Posterior vena cava (tissue), 2 donors: ENCODE measurements at places on chromosomes 5 and 9. TPM values are rescaled to one million over a fixed set of nuclear protein-coding genes. Genes with fewer than 3 reads are reported as not detected.

DNA sequence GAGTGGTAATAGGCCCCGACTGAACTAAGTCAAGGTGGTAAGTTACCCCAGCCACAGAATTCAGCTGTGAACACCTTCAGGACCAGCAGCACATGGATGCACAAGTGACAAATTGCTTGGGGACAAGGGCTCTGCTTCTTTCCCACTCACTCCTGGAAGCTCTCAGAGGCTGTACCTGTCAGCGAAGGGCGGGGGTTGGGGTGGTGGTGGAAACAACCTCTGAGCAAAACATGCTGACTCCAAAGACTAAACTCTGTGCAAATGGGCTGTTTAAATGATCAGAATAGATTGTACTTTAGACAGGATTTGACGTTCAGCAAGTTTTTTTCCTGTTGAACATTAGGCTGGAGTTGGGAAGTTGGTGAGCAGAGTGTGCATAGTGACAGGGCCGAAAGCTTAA is 544.5 kb upstream of the ZNF608 start:
- no peak for DNase-seq

GRCh38 chr9:134483361-134484184 is 157.3 kb downstream of the RXRA start:
- DNase-seq, result peak; percentile 68

DNA sequence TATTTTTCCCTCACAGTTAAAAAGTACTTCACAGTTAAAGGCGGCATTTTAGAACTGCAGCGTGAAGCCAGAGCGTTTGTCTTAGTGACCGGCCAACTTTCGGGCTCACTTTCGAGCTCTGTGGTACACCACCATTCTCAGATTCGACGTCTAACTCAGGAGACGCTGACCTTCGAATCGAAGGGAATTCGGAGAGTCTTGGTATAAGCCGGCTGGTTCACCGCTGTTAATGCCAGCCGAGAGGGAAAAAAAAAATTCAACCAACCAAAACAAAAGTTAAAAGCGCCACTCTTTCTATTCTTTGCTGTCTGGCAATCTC is 544 bp upstream of the SNX24 start:
- no peak for DNase-seq

DNA sequence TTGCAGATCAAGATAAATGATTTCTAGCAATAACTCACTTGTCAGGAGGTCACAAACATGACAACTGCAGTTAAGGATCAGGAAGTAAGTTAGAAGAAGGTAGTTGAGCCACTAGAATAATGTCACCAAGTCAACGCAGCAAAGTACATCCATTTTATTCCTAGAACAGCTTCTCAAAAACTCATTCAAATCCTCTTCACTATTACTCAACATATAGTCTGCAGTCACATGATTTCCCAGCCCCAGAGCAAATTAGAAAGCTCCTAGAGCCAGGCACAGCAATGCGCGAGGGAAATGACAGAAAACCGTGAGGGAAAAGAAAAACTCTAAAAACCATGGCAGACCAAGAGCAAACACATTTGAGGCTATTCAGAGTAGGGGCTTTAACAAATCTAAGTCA is 49.9 kb upstream of the ZNF622 start:
- no peak for DNase-seq

GRCh38 chr5:127517110-127517479 is 345 bp upstream of the PRRC1 start:
- peak; percentile 70 for DNase-seq

DNA sequence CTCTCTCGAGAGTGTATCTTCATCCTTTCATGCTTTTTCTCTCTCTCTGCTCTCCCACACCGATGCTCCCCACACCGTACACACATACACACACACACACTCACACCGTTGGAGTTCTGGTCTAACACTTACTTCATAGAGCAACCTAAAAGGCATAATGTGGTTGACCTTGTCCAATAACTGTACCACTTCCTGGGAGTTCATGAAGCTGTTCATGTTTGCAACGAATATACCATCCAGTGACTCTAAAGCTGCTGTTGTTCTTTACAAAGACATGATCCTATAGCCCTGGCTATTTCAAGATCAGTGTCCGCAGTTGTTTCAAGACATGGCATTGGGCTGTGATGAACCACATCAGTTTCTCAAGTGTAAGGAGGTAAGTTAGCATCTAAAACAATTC is 10.0 kb downstream of the MEF2C start:
- DNase-seq, result no peak

DNA sequence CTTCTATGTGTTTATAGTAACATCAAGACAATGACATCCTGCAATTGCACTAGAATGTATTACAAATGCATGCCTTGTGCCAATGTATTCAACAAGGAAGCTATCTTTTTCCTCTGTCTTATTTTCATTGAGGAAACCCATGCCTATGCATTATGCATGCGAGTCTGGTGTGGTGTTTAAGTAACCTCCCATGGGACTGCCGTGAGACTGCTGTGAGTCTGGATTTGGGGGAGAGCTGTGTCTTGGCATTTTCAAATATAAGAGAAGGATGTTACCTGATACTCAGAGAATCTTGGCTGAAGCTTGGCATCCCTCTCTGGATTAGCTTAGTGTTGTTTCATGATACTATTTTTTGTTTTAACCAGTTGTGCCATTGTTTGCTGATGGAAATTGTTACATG is 98.3 kb downstream of the F2RL2 start:
- no peak for DNase-seq

GRCh38 chr5:59123595-59124561 is 541.0 kb downstream of the RAB3C start:
- DNase-seq, result no peak

DNA sequence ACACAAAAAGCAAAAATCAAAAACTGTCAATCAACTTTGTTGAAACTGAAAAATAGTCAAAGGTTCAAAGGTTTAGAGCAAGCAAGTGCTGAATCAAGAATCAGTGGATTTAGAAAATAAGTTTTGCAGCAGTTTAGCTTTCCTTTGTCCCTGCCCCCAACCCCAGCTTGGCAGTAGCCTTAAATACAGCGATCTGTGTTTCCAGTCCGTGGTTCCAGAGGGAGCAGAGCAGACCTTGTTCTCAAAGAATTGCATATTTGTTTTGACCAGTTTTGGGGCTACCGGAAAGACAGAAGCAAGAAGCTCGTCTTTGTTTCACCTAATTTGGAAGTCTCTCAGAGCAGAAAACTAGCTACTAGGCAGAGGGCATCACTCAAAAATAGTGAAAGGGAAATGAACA is 57.2 kb upstream of the PRDM9 start:
- DNase-seq, result no peak

- no peak for DNase-seq
Observed at GRCh38 chr5:139132515-139132914, 65.7 kb downstream of the SIL1 start.

DNA sequence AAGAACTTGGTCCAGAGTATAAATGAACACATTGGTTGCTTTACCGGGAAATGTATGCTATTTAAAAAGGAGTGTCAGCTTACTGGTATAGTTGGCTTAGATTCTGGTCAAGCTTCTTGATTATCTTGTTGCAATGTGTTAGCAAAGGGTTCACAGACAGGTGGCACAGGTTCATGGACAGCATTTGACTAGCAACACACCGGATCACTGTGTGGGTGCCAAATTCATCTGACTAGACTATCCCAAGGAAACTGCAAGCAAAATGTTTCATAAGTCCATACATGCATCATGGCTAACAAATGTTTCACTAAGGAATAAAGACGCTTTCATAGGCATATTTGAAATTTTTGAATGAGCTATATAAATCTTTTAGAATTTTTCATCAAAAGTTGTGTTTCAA is 274.1 kb downstream of the PLK2 start:
- no peak for DNase-seq

DNA sequence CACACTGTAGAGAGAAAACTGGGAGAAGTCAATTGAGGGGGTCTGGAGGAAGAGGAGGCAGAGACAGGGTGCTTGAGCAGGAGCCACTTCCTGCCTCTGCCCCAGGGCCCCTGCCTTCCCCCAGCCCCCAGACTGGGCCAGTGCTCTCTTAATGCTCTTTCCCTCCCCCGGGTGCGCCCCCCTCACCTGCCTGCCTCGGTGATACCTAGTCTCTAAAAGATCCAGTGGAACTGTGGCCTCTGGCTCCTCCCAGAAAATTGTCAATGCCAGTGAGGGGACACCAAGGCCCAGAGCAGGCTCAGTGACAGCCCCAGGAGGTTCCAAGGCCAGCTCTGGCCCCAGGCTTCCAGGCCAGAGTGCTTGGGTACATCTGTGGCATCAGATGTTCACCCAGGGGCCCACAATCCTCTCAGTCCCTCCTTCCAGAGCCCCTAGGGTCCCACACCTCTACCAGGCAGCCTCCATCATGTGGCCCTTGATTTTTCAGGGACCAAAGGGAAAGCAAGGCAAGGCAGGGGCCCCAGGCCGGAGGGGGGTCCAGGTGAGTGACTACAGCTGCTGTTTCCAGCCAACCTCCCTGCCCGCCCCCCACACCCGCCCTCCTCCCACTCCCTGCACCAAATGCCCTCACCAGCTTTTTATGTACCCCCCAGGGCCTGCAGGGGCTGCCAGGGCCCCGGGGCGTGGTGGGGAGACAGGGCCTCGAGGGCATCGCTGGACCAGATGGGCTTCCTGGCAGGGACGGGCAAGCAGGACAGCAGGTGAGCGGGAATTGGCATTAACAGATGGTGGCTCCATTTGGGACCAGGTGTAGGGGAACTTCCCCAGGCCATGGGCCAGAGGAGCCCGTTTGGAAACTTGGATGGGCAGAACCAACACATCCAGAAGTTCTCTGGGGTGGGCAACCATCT is 33.1 kb upstream of the ORM1 start:
- peak; percentile 46 for DNase-seq

- DNase-seq, result peak; percentile 89
Observed at GRCh38 chr5:149852641-149853330, 91.8 kb downstream of the PDE6A start.

DNA sequence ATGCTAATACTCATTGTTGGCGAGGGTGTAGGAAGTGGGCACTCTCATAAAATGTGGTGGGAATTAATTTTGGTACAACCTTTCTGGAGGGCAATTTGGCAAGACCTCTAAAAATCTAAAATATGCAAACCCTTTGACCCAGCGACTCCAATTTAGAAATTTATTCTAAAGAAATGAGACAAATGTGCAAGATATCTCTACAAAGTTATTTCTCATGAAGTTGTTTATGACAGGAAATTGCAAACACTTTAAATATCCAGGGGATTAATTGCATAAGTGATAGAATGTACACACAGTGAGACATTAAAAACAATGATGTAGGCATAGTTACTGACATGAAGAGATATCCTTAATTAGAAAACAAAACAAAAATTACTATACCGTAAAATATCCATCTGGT is 246.3 kb upstream of the MAP3K1 start:
- DNase-seq, result no peak

DNA sequence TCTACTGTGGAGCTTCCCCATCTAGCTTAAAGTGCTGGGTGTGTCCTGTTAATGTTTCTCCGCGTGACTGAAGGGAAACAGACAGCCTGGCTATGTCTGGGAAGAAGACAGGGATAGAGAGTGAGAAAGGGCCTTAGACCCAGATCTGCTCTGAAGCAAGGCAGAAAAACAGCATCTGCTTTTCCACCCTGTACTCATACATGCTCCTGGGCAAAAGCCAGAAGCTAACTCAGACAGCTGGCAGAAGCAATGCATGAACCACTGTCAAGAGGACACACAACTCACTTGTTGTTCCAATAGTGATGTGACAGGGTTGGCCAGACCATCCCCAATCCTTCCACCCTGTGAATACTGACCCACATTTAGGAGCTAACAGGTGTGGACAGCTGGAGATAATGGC is 63.3 kb downstream of the DPYSL3 start:
- DNase-seq, result no peak

DNA sequence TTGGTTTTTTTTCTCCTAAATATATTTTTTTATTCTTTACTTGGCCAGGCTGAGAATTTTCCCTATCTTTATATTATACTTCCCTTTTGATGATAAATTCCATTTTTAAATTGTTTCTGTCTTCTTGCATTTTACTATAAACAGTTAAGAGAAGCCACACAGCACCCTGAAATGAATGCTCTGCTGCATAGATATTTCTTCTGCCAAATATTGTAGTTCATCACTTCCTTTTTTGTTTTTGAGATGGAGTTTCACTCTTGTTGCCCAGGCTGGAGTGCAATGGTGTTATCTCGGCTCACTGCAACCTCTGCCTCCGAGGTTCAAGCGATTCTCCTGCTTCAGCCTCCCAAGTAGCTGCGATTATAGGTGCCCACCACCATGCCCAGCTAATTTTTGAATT is 8.5 kb upstream of the INIP start:
- DNase-seq, result no peak

- no peak for DNase-seq
Observed at GRCh38 chr9:127395497-127396252, 1.3 kb upstream of the SLC2A8 start.

DNA sequence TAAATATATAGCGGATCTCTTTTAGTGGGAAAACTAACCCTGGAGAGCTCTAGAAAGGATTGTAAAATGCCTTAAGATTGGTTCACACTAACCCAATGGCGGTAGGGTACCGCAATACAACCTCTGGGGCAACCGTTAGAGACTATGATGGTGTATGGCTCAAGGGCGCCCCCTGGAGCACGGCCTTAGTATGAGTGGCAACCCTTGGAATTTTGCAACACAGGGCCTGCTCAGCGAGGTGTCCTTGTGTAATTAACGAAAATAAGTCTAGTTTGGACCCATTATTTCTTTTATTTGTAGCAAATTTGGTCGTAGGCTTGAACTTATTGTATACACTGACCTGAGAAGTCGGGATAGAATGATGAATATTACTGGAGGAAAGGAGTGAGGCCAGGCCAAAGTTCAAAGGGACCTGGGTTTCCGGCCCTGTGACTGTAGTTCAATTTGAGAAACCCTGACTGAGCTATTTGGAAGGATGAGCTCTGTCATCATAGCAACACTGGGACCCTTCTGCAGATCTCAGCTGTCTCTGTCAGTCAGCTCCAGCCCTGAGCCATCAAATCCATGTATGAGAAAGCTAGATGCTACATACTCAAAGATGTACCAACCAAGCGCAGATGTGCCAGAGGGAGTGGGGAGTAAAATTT is 54.8 kb downstream of the CAMK4 start:
- DNase-seq, result peak; percentile 85

SEMA5A gene
- 34.1 TPM for total RNA-seq

ADAMTS6 gene
- total RNA-seq, result 14.4 TPM

UNC5A gene
- 1.0 TPM for total RNA-seq

TLE1 gene
- total RNA-seq, result 30.9 TPM

CBY3 gene
- total RNA-seq, result not detected
